Activated CD4-positive, CD25-positive, alpha-beta regulatory T cell (primary cell): ENCODE measurements at places on chromosomes 3 and 15.

- no peak for DNase-seq
Observed at GRCh38 chr15:65286069-65286703, 497 bp downstream of the PARP16 start.

DNA sequence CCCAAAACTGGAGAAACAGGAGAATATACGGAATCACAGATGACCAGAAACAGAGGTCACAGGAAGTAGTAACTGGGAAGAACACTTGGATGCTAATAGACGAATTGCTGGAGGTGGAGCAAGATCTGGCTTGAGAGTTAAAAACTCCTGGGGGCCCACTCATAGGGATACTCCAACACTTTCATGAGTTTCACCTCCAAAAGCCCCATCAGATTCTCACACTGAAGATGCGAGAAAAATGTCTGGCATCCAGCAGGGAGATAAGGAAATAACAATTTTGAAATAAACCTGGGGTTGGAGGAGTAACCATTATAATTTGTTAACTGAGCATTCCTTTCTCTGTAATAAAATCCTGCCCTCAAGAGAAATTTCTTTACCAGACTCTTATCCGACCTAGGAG lies 154.0 kb downstream of the ANXA2 start:
- no peak for DNase-seq

DNA sequence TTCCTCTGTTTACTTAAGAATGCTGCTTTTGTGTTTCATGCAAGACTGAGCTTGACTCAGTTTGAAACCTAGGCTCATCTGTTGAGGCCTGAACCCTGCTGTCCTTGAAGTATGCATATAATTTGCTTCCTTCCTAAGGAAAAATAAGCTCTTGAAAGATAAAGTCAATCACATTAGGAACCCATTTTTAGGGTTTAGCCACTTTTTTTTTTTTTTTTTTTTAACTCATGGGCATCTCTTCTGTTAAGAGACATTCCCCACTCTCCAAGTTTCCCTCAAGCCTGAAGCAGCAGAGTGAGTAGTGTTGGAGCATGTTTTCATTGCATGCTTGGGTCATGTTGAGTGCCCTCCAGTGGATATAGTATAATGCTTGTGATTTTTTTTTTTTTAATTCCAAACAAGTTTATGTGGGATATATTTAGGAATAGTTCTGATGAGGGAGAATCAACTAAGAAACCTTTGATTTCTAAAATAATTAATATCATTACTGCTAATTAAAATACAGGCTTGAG lies 3.6 kb downstream of the CTNNB1 start:
- DNase-seq, result no peak

- no peak for DNase-seq
Observed at GRCh38 chr15:73873889-73874511, 636 bp downstream of the TBC1D21 start.

- no peak for DNase-seq
Observed at GRCh38 chr3:26989037-26989436, 366.5 kb downstream of the LRRC3B start.

DNA sequence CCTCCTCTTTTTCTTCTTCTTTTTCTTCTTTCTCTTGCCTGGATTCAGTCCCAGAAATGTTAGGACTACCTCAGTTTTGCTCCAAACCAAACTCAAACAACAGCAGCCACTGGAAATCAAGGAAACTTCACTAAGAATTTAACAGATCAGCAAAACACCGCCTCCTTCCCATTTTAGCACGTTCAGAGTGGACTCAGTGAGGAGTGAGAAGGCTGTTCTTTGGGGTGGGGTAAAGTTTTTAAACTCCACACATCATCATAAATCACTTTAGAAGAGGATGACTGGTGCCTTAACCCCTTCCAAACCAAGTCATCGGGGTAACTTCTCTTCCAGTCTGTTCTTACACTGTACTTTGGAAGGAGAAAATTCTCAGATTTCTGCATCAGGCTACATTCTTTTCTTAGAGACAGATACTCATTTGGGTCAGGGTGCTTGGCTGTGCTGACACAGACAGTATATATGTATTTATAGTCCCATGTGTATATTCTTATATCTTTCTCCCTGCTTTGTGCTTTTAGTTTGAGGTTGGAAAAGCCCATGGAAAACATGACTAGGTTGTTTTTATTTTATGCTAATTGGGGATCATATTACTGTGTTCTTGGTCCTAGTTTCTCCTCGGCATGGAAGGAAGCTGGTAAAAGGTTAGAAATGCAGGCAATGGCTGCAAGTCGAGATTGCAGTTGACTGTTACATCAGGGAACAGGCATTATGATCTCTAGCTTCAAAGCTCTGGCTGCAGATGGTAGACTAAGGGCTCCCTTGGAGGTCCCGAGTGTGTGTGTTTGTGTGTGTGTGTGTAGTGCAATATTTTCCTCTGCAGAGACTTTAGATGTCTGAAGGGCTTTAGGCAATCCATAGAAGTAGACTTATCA lies at the start of gene CCDC80:
CCDC80 (minus strand) TSS at position 214 of the 872 bp plus-strand sequence. CDS start 1,238 bp downstream, outside the sequence.
- no peak for DNase-seq

GRCh38 chr15:55353025-55353424 lies 34.0 kb downstream of the PIGB start:
- no peak for DNase-seq
